ENCODE measurements at places on chromosomes 12 and 14.

GRCh38 chr14:75738192-75738591 is 77.1 kb downstream of the TTLL5 start:
- no peak for DNase-seq

GRCh38 chr12:120126635-120127005 is 10.1 kb upstream of the RAB35 start:
- no peak for DNase-seq

GRCh38 chr12:109255377-109255776 is 53.7 kb downstream of the FOXN4 start:
- DNase-seq = no peak

DNA sequence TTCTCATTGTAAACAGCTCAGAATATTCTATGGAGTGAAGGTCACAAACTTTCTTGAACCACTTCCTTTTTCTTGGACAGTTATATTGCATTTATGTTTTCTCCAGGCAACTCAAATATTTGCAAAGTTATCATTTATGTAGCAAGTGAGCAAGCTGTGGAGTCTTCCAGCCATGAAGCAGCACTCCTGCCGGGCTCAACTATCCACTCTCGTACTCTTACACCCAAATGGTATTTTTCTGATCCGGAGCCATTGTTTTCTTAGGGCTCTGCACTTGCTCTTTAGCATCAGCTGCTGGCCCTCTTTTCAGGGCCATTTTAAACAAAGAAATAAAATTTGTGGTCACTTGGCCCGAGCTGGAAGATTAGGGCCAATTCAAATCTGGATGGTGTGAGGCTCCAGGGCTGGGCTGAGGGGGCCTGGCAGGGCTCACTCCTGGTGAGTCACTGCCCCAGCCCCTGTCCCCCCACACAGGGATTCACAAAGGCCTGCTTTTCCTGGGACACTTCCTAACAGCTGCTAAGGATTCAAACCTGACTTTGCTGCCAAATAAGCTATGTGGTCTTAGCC is 19.7 kb downstream of the SYNE3 start:
- DNase-seq = no peak

DNA sequence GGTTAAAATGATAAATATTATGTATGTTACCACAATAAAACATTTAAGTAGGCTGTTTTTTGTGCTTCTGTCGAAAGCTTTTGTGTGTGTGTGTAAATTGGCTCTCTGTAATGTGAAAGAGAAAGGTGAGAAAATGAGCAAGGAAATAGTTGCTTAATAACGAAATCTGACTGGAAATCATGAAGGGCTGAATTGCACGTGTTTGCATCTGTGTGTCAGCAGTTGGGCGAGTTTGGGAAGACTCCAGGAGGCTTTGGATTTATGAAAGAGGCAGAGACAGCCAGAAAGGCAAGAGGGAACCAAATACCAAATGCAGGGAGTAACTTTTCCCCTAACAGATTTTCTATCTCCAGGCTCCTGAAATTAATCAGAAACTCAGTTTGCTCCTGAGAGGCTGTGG is 47.2 kb upstream of the PLEKHG3 start:
- DNase-seq = no peak

DNA sequence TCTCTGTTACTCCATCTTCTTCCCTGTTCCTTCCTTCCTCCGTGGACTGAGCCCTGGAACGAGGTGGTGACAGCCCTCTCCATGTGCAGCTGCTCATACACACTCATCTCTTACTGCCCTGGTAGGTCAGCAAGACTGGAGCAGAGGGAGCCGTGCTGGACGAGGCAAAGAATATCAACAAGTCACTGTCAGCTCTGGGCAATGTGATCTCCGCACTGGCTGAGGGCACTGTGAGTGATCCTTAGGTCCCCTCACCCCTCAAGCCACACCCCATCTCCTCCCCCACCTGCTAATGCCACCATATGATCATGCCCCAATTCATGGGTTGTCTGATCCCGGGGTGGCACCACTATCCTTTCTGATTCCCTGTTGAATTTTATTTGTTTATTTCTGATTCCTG is 19.0 kb downstream of the KIF5A start:
- no peak for DNase-seq
